CD4-positive, alpha-beta T cell treated with Interleukin-1 beta for 1 hour (primary cell): ENCODE measurements at places on chromosomes 5 and 9.

DNA sequence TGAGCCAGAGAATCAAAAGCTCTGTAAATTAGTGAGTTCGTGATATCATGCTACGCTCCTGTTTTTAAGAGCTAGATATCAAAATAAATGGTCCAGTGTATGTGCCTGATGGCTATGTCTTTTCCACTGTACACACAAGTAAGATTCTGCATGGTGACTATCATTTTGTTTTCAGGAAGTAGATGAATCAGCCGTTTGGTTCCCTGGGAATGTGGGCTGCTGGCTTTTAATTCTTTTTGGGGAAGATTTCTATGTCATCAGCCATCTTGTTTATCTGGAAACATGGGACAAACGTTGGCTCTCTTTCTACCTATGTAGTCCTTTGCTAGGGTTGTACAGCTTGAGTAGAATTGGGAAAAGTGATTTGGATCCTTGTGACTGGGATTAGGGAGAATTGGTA lies 126.7 kb downstream of the GRIA1 start:
- no peak for DNase-seq

GRCh38 chr5:150503977-150504620 lies 3.8 kb upstream of the NDST1 start:
- DNase-seq: no peak

- DNase-seq: no peak
These were observed 3.7 kb upstream of the SVEP1 start for GRCh38 chr9:110583237-110583636.

- no peak for DNase-seq
These were observed 38.4 kb downstream of the NACC2 start for GRCh38 chr9:136056546-136057235.

DNA sequence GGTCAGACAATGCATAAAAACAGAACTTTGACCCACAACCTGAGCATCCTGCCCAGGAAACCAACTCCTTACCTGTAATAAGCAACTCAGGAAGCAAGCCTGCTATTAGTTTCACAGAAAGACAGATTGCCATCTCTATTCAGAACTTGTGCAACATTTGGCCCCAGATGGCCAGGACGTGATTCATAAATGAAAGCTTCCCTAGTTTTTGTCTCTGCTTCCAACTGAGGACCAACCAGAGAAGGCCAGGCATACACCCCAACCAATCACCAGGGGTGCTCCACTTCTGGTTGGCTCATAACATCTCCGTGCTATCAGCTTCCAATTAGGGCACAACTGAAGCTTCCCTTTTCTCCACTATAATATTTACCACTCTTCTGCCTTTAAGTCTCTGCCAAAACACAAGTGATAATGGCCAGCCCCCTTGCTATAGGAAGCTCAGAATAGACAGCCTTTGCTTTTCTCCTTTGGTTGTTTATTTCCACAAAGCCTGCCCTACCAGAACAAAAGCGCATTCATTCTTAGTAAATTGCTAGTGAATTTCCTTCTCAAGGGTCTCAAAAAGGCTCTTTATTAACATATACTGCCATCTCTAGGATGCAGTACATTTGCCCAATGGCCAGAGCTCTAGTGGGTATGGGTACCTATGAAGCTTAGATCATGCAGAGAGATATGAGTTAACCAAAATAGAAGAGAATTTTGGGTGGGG lies 289.7 kb upstream of the DAP start:
- DNase-seq: no peak

GRCh38 chr5:37774912-37775483 lies 64.8 kb downstream of the GDNF start:
- DNase-seq: no peak

GRCh38 chr5:17277907-17278306 lies 60.5 kb downstream of the BASP1 start:
- no peak for DNase-seq

DNA sequence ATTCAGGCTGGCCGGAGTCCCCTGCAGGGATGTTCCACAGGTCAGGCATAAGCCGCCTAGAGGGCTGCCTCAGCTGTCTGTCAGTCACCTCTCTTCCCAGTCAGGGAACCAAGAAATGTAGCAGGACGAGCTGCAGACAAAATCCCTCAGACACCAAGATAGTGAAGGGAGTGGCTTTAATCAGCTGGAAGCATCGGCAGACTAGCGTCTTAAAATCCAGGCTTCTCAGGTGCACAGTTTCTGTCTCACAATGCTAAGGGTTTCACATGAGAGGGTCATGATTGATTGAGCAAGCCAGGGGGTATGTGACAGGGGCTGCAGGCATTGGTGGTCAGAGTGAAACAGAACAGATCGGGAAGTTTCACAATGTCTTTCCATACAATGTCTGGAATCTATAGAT lies 247.2 kb downstream of the CDH10 start:
- no peak for DNase-seq
